Esophagus squamous epithelium (tissue), 5 donors: ENCODE measurements at places on chromosomes 1 and 21. TPM values are rescaled to one million over a fixed set of nuclear protein-coding genes. Genes with fewer than 3 reads are reported as not detected.

Gene KCNJ6
- total RNA-seq: not detected

DNA sequence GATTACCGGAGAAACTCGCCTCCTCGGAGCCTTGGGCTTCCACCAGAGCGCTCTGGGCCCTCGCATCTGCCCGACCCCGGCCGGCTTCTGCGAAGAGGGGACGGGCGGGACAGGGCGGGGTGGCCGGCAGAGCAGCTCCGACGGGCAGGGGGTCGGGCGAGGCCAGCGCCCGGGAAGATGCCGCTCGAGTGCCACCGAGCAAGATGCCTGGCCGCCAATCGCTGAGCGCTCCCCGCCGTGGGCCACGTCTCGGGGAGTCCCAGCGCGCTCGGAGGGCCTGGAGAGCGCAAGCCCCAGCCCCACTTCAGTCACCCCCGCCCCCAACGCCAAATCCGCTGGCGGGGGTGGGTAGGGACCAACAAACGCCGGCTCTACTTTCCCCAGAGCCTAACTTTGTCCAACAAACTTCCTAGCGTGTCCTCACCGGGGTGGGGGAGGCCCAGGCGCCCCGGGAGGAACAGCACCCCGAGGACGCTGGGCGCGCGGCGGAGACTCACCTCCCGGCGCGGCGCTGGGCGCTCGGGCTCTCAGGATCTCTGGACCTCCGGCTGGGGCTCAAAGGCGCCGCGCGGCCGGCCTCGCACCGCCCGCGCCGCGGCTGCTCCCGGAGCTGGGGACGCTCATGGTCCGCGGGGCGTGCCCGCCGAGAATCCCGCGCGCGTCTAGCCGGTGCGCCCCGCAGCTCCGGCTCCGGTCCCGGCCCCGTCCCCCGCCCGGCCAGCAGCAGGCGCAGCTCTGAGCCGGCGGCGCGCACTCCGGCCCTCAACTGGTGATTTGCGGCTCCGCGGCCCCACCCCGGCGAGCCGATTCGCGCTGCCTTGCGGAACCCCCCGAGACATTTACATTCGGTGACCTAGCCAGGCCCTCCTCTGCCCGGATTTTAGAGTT lies at the start of gene BCAR3:
TSS of gene BCAR3 (minus strand) at position 737 of the 888 bp plus-strand sequence. CDS start 6,907 bp downstream, outside the sequence.
- no peak for DNase-seq

GRCh38 chr1:170231662-170232061 lies 85.9 kb downstream of the NTMT2 start:
- DNase-seq: no peak

- no peak for DNase-seq
These were observed 2.7 kb downstream of the COL8A2 start for GRCh38 chr1:36122062-36123030.

DNA sequence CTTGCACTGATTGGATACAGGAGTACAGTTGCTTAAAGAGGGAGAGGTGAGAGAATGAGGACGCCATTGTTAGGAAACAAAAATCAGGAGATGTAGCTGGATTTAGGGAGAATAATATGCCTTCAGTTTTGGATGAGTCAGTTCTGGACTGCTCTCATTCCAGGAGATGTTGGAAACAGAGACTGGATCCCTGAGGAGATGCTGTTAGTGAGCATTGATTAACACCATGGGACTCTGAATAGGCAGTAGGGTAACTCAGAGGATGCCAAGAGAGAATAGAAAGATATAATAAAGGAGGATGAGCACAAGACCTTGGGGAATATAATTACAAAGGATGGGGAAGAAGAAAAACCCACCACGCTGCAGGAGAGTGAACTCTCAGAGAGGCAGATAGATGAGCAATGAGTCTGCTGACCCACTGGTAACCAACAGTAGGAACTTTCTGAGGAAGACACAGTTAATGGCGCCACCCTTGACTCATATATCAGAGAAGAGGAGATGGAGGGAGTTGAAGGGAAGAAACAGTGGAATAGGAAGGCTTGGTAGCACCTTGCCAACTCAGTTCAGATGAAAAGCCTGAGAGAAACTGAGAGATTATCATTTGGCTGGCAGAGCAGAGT lies 10.5 kb downstream of the KCNJ15 start:
- DNase-seq: no peak

DNA sequence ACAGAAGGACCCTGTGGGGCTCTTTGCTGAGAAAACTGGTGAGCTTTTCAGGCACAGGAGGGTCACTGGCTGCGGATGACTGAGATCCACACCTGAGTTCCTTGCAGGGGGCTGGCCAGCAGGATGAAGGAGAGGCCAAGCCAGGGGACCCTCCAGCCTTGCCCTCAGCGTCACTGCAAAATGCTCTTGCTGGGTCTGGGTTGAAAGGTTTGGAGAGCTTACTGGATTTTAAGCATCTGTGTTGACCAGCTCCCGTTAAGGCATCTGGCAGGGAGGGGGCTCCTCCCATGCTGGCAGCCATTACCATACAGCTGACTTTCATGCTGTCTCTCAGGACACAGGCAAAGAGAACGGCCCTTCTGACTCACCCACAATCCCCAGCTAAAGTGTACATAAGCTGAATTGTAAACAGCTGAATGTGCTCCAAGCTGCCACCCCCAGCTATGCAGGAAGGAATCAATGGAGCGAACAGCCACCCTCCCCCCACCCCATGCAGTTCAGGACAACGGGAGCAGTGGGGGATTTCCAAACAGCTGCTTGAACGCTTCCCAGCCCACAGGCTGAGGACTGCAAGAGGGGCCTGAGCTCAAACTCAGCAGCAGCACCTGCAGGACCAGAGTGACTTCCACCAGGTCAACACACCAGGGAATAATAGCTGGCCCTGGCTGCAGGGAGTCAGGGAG lies 21.3 kb upstream of the A3GALT2 start:
- DNase-seq: no peak

Gene GSTM4
- total RNA-seq: 33.5 TPM

- DNase-seq: no peak
These were observed 167.4 kb upstream of the C1orf21 start for GRCh38 chr1:184219414-184219813.

DNA sequence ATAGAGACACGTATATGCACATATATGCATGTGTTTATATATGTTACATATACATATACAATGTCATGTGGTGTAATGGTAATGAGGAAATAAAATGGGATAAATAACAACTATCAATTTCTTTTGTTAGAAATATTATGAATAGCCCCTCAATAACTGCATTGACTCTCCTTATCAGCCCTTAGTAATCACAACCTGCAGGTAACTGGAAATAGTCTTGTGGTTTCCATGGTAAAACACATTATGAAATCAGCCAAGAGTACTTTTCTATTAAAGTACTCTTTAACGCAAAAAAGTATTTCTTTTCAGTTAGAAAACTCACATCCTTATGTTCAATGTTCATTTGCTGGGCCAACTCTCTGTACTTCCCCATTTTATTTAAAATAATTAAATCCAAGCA lies 105.8 kb downstream of the KCNT2 start:
- no peak for DNase-seq

DNA sequence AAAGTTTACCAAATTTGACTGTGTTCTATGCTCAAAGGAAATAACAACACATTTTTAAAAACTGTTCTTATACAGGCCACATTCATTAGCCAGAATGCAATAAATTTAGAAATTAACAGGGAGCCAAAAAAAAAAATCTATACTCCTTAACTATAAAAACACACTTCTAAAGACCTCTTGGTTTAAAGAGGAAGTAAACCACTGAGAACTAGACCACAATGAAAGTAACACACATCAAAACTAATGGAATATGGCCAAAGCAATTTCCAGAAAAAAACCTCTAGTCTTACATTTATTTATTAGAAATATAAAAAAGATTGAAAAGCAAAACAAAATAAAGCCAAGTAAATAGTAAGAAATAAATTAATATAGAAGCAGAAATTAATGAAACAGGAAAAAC lies 48.9 kb upstream of the GADD45A start:
- no peak for DNase-seq

DNA sequence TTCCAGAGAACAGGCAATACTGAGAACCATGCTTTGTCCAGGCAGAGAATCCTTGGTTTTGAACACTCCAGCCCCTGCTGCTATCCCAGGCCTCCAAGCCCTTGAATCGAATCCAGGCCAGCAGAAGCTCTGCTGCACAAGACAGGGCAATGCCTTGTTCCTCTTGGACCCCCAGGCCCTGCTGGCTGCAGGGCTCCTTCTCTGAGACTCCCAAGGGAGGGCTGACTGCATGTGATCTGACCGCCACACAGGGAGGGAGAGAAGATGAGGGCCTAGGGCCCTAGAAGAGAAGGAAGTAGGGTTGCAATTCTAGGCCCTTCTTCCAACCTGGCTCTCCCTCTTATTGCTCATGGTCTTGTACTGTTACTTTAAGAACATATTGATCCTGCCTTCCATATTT lies 160.6 kb upstream of the EDN2 start:
- DNase-seq: no peak

Gene ESRRG
- total RNA-seq: 0.13 TPM

Gene LORICRIN
- total RNA-seq: not detected
